Ovary (tissue), 10 donors: ENCODE measurements at places on chromosomes 7 and 10. TPM values are rescaled to one million over a fixed set of nuclear protein-coding genes. Genes with fewer than 3 reads are reported as not detected.

GRCh38 chr7:123594813-123595241 is 6.8 kb upstream of the ASB15 start:
- no peak overlapping the region for H3K27ac ChIP-seq
- no peak for DNase-seq
- no peaks in the 10 kb centered on the region for H3K36me3 ChIP-seq
- H3K4me1 ChIP-seq = no peaks in the 10 kb centered on the region

GRCh38 chr10:128087146-128087883 is 38.9 kb downstream of the MKI67 start:
- no peaks in the 10 kb centered on the region for H3K36me3 ChIP-seq
- no peak for DNase-seq
- no peaks in the 10 kb centered on the region for H3K27me3 ChIP-seq
- H3K4me1 ChIP-seq = no peaks in the 10 kb centered on the region
- H3K4me3 ChIP-seq = no peak overlapping the region

- H3K27me3 ChIP-seq = no peaks in the 10 kb centered on the region
- no peak overlapping the region for H3K4me3 ChIP-seq
- no peaks in the 10 kb centered on the region for H3K36me3 ChIP-seq
- no peak overlapping the region for H3K27ac ChIP-seq
Measured at GRCh38 chr10:116798859-116799258, 50.4 kb upstream of the ENO4 start.

- no peak overlapping the region for H3K4me3 ChIP-seq
- no peak for DNase-seq
- no peaks in the 10 kb centered on the region for H3K4me1 ChIP-seq
- H3K27ac ChIP-seq = no peak overlapping the region
Measured at GRCh38 chr10:7444551-7445121, 33.8 kb upstream of the SFMBT2 start.

DNA sequence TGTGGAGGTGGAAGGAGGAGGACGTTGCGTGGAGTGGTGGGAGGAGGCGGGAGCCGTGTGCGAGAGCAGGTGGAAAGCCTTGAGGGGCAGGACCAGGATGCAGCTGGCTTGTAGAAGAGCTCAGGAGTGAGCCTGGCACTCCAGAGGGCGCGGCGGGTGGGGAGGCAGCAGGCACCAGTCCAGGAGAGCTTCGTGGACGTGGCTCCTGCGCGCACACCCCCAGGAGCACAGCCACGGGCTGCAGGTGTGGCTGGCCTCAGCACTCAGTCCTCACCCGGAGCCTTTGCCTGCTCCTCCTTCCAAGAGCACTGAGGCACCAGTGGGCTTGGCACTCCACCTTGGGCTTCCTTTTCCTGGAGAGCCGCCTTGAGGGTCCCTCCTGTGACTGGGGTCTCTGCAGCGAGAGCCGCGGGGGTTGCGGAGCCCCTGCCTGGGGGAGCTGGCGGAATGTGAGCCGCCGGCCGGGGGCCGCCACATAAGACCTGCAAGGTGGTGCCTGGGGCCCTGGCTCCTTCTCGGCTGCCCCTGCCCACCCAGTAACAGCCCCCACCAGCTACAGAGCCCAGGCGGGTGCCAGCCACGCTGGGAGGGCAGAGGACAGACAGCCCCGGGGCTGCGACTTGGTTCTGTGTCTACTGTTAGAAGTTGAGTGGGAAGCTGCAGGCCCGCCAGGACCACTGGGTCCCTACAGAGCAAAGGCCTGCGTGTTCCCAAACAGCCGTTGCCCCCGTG is 11.1 kb downstream of the MAFK start:
- DNase-seq = no peak
- H3K4me1 ChIP-seq = peaks cover 9% of the 10 kb centered on the region
- H3K27me3 ChIP-seq = no peaks in the 10 kb centered on the region
- H3K36me3 ChIP-seq = no peaks in the 10 kb centered on the region
- H3K4me3 ChIP-seq = no peak overlapping the region

- peaks cover 10% of the 10 kb centered on the region for H3K4me1 ChIP-seq
- no peaks in the 10 kb centered on the region for H3K36me3 ChIP-seq
- H3K27ac ChIP-seq = peak overlapping the region; percentile 42
- no peaks in the 10 kb centered on the region for H3K27me3 ChIP-seq
Measured at GRCh38 chr7:29809533-29810155, 3.3 kb downstream of the WIPF3 start.

DNA sequence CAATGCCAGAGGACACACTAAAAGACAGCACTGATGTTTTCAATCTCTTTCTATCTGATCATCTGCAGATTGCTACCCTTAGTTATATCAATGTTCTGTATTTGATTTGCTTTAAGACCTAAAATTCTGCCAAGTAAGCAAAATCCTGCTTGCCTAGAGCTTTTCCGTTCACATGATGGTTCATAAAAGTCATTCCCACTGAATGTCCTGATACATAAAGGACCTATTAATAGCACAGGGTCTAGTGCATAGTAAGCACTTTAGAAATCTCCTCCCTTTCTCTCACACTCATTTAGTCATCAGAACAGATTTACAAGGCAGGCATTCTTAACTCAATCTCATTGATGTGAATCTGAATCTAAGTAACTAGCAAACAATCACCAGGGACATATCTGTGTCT is 68.8 kb downstream of the PCGF5 start:
- no peak overlapping the region for H3K27ac ChIP-seq
- no peaks in the 10 kb centered on the region for H3K27me3 ChIP-seq
- no peaks in the 10 kb centered on the region for H3K36me3 ChIP-seq
- no peaks in the 10 kb centered on the region for H3K4me1 ChIP-seq
- no peak overlapping the region for H3K4me3 ChIP-seq

DNA sequence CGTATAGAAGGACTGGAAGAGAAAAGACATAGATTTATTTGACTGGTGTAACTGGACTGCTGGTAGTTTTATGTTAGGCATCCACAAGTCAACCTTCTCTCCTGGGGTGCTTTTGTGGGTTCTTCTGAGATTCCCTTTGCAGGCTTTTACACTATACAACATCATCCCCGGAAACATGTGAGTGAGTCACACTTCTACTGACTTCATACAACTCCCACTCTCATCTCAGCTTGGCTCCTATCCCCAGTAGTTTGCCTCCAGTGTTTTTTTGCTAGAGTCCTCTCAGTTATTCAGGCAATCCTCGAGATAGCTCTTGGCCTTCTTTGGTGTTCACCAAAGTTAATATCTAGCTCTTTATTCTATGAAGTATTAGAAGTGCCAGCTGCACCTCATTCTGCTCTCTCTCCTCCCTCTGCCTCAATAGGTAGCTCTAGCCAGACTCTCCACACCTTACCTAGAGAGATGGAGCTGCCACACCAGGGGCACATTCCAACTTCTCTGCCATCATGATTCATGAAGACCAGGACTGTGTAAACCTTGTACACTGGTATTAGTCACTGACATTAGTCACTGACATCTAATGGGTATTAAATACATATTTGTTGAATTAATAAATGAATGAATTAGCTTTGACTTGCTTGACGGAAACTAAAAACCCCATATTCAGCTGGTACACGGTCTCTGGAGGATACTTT is 281.9 kb downstream of the PPP1R3A start:
- H3K27me3 ChIP-seq = no peaks in the 10 kb centered on the region
- H3K27ac ChIP-seq = no peak overlapping the region
- no peak overlapping the region for H3K4me3 ChIP-seq
- no peaks in the 10 kb centered on the region for H3K36me3 ChIP-seq
- DNase-seq = no peak

GRCh38 chr7:151174246-151175046 is 7.0 kb upstream of the GBX1 start:
- no peak overlapping the region for H3K27ac ChIP-seq
- no peaks in the 10 kb centered on the region for H3K36me3 ChIP-seq
- H3K27me3 ChIP-seq = no peaks in the 10 kb centered on the region
- H3K4me3 ChIP-seq = no peak overlapping the region
- DNase-seq = peak; percentile 45
- H3K4me1 ChIP-seq = no peaks in the 10 kb centered on the region

- H3K36me3 ChIP-seq = no peaks in the 10 kb centered on the region
- H3K4me3 ChIP-seq = peak overlapping the region; percentile 46
- H3K27me3 ChIP-seq = peaks cover 18% of the 10 kb centered on the region
- H3K27ac ChIP-seq = no peak overlapping the region
- peaks cover 2% of the 10 kb centered on the region for H3K4me1 ChIP-seq
- DNase-seq = no peak
Measured at GRCh38 chr7:27183682-27184336, 1.2 kb downstream of the HOXA11 start.

- no peaks in the 10 kb centered on the region for H3K36me3 ChIP-seq
- no peaks in the 10 kb centered on the region for H3K4me1 ChIP-seq
- no peak for DNase-seq
- no peak overlapping the region for H3K4me3 ChIP-seq
Measured at GRCh38 chr7:142612237-142612881, 136.9 kb upstream of the PRSS1 start.

DNA sequence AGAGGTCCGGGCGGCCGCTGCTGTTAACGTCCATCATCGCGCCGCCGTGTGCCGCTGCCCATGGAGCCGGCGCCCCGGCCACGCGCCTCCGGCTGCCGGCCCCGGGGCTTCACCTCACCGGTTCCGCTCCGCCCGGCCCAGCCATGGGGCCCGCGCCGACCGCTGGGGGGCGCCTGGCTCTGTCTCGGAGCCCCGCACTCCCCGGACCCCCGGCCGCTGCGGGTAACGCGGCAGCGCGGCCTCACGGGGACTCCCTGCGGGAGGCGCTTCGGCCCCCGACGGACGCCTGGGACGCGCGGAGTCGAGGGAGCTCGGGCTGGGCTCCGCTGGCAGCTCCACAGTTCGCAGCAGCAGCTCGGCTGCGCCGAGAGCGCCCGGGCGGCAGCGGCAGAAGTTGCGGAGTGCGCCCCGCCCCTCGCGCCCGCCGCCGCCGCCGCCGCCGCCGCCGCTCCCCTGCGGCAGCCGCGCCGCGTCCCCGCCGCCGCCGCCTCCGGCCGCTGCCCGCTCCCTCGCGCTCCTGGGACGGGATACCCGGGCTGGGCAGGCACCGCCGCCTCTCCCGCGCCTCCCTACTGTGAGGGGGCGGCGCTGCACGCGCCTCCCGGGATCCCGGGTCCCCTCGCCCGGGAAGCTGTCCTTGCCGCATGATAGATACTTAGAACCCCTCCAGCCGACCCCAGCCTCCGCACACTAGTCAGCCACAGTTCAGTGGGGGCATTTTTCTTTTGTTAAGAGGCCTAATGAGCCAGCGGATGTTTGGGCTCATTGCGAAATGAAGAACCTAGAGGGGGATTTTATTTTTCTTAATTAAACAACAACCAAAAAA is at the start of gene HTR7:
HTR7 (minus strand) TSS at position 405 of the 826 bp plus-strand sequence; CDS start at position 37, 368 bp downstream.
- H3K27ac ChIP-seq = no peak within 1 kb of the TSS
- H3K27me3 ChIP-seq = no peaks in the 10 kb centered on the region
- peak; percentile 64 for DNase-seq
- peak within 1 kb of the TSS; percentile 54 for H3K4me3 ChIP-seq

GRCh38 chr7:132999845-133000244 is 82.0 kb downstream of the CHCHD3 start:
- no peaks in the 10 kb centered on the region for H3K27me3 ChIP-seq
- H3K4me3 ChIP-seq = no peak overlapping the region
- peaks cover 1% of the 10 kb centered on the region for H3K4me1 ChIP-seq
- H3K27ac ChIP-seq = no peak overlapping the region

GRCh38 chr10:117535298-117536071 is 7.1 kb upstream of the EMX2 start:
- H3K27me3 ChIP-seq = no peaks in the 10 kb centered on the region
- H3K36me3 ChIP-seq = no peaks in the 10 kb centered on the region
- H3K4me3 ChIP-seq = peak overlapping the region; percentile 38
- peak; percentile 47 for DNase-seq
- H3K4me1 ChIP-seq = peaks cover 6% of the 10 kb centered on the region

DNA sequence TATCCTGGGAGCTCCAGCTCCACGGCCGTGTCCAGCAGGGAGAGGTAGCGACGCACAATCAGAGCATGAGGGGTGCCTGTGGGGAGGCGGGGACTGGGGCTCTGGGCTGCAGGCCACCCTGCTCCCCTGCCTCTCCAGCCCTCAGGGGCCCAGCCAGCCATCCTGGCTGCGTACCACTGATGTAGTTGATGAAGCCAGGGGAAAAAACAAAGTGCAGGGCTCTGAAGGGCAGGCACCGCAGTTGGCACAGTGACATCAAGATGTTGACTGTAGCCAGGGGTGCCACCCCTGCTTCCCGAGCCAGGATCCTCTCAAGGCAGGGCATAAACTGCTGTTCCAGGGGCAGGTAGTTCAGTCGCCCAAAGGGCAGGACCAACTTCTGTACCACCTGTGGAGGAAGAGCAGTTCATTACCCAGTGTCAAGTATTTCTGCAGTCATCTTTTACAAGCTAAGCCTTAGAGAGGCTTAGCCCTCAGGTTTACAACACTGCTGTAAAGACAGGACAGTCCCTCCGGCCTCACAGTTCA is 2.8 kb downstream of the FASTK start:
- H3K27me3 ChIP-seq = no peaks in the 10 kb centered on the region
- no peaks in the 10 kb centered on the region for H3K36me3 ChIP-seq
- H3K27ac ChIP-seq = no peak overlapping the region
- no peak overlapping the region for H3K4me3 ChIP-seq
- no peak for DNase-seq

DNA sequence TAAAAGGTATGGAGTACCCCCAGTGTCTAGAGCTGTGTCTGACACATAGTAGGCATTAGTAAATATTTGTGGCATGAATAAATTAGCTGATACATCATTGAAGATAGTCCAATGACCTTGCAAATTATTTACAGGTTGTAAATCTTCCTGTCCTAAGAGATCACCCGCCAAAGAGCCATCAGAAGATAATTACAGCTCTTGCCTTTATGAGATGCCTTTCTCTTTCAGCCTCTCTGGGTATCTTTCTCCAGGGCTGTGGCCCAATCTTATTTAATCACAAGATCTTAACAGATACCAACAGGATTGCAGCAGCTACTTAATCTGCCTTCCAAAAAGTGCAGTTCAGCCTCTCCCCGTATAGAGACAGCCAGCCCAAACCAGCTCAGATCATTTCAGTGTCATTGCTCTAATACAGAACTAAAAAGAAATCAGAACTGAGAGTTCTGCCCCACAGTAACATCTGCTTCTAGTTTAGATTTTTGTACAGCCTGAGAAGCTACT is 41.5 kb downstream of the MYOF start:
- no peak for DNase-seq
- no peaks in the 10 kb centered on the region for H3K27me3 ChIP-seq
- H3K4me3 ChIP-seq = no peak overlapping the region
- peaks cover 21% of the 10 kb centered on the region for H3K4me1 ChIP-seq
- no peaks in the 10 kb centered on the region for H3K36me3 ChIP-seq

DNA sequence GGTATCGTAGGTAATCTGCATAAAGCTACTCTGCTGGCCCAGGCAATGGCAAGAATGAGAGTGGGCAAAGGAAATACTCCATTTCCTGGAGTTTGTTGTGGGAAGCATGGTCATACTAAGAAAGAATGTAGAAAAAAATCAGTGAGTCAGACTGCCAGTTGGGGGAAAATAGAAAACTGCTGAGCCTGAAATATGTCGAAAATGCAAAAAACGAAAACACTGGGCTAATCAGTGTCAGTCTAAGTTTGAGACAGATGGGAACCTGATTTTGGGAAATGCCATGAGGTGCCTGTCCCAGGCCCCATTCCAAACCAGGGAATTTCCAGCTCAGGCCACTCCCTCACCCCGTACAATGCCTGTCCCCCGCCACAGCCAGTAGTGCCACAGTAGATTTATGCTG is 150.0 kb downstream of the ZNF33B start:
- no peak overlapping the region for H3K4me3 ChIP-seq
- no peaks in the 10 kb centered on the region for H3K27me3 ChIP-seq
- no peaks in the 10 kb centered on the region for H3K4me1 ChIP-seq
- no peak for DNase-seq

Gene PGAM2
- 1.3 TPM for total RNA-seq

Gene CRPPA
- 3.8 TPM for total RNA-seq

Gene KNDC1
- total RNA-seq = 18.6 TPM

Gene EGR2
- 13.0 TPM for total RNA-seq

Gene CALHM3
- total RNA-seq = not detected

Gene TDRD1
- total RNA-seq = 0.70 TPM
